Neural progenitor cell (in vitro differentiated cells): ENCODE measurements at places on chromosomes 1 and 21.

DNA sequence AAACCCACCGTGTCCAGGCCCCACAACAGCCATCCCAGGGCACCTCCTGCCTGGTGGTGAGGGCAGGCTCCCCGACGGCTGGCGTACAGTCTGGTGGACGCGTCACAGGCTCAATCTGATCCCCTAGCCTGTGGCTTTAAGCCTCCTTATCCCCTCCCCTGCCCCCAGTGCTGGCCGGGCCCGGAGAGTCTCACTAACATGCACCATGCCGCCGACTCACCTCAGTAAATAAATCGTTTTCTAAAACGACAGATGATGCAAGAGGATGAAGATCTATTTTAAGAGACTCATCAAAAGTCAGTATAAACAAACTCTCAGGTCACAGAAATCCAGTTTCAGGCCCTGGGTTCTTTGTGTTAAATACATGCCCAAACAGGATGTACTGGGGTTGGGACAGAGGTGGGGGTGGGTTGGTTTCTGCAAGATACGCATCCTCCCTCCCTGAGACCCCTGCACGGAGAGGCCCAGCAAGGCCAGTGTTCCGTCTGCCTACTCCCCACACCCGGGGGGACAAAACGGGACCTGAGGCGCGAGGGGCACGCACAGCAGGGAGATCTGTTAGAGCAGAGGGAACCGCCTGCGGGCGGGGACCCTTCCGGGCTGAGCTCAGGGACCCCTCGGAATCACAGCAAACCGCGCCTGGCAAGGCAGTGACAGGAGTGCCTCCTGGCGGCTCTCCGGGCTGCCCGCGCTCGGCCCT is 3.1 kb downstream of the PANK4 start:
- DNase-seq: no peak

GRCh38 chr1:82792151-82792550 is 991.4 kb downstream of the ADGRL2 start:
- no peak for DNase-seq

DNA sequence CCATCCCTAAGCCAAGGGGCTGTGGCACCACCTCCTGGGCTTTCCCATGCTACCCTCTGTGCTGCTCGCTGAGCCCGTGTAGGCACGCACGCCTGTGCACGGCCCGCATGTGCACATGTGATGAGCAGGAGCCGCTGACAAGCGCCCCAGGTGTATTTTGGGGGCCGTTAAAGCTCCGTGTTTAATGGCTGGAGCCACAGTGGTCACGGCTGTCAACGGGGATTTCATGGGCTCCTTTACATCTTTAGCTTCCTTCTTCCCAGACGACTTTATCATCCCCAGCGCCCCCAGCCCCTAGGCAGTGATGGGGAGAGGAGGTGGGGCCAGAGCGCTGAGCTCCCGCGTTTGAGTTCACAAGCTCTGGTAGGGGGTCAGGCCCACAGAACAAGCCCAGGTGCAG is 11.7 kb upstream of the EPHA8 start:
- DNase-seq: no peak

DNA sequence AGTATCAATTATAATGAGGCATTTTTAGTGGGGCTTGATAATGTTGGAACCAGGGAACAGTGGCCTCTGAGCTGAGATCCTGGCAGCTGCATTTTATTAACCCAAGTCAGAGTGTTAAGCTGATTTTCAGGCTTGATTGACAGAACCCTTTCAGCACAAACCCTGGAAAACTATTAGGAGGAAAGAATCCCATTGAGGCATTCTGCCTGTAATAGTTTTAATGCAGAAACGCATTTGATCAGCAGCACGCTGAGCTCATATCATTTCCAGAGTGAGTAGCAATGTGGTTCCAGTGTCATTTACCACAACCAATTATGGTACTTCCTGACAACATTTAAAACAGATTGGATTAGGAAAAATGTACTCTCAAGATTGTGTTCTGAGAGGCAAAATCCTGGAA is 78.3 kb upstream of the BARHL2 start:
- peak; percentile 58 for DNase-seq

- DNase-seq: no peak
Measured at GRCh38 chr1:183635099-183635605, 431 bp downstream of the ARPC5 start.

DNA sequence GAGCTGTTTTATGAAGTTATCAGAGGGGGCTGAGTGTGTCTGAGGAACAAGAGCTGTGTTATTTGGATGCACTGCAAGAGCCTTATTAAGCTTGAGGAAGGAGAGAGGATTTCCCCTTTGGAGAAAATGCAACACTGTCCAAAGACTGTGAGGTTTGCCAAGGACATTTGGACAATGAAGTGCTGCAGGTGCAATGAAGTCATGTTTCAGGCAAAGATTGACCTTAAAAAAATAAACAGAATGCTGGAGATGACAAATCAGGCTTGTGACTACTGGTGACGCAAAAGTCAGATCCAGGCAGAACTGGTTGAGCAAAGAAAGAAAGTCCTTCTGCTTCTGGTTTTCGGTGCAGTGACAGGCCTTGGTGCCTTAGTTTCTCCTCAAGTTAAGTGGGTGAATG is 125.2 kb upstream of the KIAA0040 start:
- no peak for DNase-seq

DNA sequence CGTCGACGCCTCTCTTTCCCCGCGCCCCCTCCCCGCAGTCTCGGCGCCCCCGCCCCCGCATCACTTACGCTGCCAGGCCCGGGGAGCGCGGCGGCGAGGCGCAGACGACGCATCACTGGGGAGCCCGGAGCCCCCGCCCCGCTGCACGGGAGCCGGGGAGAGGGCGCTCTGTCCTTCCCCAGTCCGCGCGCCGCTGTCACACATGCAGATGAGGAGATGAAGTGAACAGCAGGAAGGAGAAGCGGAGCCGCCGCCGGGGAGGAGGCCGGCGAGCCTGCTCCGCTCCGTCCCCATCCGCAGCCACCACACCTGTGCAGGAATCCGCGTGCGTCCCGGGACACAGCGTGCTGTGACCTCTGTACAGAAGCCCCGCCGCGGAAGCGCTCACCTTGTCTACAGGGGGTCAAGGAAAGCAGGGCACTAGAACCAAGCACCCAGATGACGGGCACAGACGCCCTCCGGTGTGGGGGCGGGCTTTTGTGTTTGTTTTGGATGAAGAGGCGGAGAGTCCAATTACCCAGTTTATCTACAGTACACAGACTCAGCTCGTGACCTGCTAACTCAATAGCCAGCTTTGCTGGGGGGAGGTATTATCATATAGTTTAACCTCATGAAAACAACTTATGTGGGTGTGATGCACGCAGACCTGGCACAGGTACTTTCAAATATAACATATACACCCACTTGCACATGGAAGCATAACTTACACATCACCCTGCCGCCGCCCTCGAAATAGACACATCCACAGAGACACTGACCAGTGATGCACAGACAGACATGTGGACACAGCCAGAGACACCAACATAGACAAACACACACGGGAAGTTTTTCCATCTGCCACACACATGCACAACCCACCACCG is 12.4 kb downstream of the KLHDC8A start:
- peak; percentile 78 for DNase-seq

GRCh38 chr1:228204958-228205357 is 2.9 kb upstream of the OBSCN start:
- no peak for DNase-seq

GRCh38 chr1:150235294-150235851 is 539 bp downstream of the ANP32E start:
- peak; percentile 24 for DNase-seq
